ENCODE measurements at places on chromosomes 3 and 15.

DNA sequence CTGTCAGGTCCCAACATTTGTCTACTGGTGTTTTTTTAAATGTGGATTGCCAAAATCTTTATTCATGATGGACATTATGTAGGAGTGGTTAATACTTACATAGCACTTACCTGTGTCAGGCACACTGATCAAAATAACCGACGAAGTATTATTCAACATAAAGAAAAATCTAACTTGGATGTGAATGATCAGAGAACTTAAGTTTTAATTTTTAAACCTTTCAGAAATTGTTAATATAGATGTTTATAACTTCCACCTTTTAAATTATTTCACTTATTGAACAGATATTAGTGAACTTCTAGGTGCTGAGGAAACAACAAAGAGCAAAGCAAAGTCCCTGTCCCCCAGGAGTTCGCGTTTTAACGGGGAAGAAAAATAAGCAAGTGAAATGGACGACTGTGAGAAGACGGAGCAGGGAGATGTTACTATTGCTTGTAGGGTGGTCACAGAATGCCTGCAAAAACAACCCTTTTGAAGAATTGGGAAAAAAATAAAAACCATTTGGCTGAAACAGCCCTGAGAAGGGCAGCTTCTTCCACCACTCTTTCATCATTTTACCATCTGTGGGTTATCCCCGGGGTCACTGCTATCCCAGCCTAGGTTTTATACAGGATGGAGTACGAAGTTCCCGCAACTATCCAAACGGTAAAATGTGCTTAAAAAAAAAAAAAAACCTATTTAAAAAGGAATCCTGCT, 915 bp upstream of the APH1B start:
- DNase-seq = no peak

- no peak for DNase-seq
Measured at GRCh38 chr3:126835472-126836219, 131.6 kb downstream of the CHCHD6 start.

DNA sequence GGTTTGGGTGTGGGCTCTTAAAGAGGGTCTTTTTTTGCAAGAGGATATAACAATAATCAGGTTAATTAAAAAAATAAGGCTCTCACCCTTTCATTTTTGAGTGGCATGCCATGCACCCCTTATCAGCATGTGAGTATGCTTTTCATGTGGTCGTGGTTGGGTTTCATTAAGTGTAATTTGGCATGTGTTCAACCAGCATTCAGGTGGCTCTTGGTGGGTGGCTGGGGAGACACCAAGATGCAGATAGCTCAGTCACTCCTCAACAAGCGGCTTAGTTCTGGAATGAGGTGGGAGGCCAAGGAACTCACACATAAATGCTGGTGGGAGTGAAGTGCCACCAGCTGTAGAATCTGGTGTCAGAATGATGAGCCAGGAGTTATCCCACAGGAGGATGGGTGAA, 66.8 kb downstream of the FLNB start:
- DNase-seq = no peak

DNA sequence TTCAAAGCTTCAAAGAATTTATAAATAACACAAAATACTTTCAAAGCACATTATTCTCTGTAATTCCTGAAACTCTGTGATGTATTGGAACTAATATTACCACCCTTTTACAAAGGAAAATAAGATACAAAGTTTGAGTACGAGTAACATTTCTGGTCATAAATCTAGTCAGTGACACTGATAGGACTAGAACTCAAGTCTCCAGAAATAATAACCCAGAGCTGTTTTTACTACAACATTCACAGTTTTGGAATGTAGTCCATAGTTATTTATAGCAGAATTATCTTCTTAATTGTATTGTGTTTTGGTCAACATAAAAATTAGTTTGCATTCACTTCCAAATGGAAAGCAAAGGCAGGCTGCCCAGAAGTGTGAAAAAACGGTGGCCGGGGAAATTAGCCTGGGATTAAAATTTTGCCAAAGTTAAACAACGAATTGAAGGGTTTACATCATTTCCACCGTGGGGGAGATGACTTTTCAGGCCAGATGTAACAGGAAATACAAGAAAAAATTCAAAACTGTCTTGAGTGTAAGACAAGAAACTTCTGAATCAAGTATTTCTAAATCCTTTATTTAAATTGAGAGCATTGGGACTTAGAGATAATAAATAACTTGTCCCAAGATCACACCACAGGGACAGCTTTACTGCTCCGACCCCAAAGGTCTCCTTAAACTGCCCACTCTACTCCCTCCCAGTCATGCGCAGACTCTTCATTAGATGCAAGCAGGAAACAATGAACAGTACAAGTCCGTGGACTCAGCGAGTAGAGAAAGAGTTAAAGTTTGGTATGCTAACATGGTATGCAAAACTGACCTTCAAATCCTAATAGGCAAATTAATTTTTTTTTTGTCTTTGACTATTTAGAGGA, 74.3 kb upstream of the VGLL4 start:
- DNase-seq = no peak

DNA sequence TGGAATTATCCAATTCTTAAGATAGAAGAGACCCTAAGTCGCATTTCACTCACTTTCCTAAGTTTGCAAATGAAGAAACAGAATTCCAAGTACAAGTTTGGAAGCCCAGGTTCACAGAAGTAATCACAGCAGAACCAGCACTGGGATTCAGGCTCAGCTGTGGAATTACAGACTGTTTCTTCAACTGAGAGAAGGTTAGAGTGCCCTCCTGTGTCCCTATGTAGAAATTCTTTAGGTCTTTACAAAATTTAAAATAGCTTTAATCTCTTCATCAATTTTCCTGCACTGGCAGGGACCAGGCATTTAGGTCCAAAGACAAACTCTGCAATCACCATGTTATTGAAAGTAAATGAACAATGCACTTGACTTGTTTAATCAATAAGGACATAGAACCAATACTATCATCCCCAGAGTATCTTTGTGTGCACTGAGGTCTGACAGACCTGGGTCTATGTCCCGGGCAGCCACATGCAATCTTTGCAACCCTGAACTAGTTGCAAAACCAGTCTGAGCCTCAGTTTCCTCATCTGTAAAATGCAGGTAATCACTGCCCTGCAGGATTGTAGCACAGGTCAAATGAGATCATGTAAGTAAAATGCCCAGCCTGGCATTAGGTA, 96.3 kb upstream of the ZBED2 start:
- no peak for DNase-seq

- peak; percentile 85 for DNase-seq
Measured at GRCh38 chr3:72492240-72492639, 356.0 kb downstream of the SHQ1 start.
